Sigmoid colon (tissue), 7 donors: ENCODE measurements at places on chromosomes 7 and 10.

GRCh38 chr10:118278649-118279048, 63.5 kb downstream of the FAM204A start:
- DNase-seq: no peak

DNA sequence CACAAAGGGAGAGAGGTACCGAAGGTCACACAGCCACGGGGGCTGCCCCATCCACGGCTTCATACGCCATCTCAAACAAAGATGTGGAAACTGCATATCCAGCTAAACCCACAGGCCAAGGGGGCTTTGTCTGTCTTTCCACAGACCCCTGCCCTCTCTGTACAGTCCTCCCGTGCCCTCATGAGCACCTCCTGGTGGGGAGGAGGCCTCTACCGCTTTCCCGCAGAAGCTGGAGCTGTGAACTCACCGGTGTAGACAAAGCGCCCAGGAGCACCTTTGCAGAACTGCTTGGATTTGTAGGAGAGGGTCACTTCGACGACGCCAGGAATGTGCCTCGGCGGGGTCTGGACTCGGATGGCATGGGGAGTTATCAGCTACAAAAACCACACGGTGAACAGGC, 97.2 kb downstream of the EBF3 start:
- peak; percentile 34 for DNase-seq

DNA sequence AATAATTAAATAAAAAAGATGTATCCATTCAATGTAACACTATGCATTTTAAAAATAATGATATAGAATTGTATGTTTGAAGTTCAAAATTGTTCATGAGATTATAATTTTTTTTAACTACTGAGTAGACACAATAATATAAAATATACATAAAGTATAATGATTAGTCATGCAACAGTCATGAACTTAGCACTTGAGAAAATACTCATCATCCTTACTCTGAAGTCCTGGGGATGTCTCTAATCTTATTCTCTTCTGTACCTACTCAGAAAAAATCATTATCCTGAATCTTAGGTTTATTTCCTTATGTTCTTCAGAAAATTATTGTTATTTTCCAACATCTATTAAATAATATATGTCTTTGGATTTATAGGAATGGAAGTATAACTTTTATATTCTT, 26.4 kb upstream of the IKZF1 start:
- no peak for DNase-seq

- DNase-seq: peak; percentile 24
Measured at GRCh38 chr7:155878674-155879073, 66.4 kb upstream of the SHH start.
